ENCODE measurements at places on chromosomes 5 and 9.

GRCh38 chr5:147949711-147950573 is 43.6 kb upstream of the C5orf46 start:
- DNase-seq, result peak; percentile 18

GRCh38 chr5:81606150-81606549 is 144.7 kb downstream of the SSBP2 start:
- DNase-seq, result no peak

- DNase-seq, result no peak
Observed at GRCh38 chr9:129832982-129833381, 2.1 kb downstream of the C9orf78 start.

GRCh38 chr9:122051351-122052321 is 41.5 kb downstream of the TTLL11 start:
- peak; percentile 81 for DNase-seq

DNA sequence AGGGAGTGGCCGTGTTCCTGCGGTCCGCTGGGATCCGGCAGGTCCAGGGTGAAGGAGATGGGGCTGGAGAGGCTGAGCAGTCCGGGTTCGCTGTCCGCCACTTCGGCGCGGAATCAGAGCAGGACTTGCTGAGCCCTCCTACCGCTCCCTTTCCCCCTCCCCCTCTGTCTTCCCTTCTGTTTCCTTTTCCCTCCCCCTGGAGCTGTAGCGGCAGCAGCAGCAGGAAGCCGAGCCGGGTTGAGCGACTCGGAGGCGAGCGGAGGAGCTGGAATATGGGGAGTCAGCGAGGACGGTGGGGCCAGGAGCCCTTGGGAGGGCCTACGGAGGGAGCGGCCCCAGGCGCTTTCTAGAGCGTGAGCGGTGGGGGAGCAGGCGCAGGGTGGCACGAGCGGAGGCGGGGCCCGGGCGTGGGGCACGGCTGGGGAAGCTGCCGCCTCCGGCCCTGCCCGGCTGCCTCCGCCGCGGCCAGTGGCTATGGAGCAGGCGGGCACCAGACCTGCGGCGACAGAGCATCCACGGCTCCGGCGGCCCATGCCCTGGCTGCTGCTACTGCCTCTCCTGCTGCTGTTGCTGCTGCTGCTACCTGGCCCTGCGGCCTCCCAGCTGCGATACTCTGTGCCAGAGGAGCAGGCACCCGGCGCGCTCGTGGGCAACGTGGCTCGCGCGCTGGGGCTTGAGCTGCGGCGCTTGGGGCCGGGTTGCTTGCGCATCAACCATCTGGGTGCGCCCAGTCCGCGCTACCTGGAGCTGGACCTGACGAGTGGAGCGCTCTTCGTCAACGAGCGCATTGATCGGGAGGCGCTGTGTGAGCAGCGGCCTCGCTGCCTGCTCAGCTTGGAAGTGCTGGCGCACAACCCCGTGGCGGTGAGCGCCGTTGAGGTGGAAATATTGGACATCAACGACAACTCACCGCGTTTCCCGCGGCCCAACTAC is at the start of gene PCDHAC2:
TSS of gene PCDHAC2 (plus strand) at position 184 of the 933 bp plus-strand sequence. CDS start at position 475, 291 bp downstream.
- DNase-seq, result peak; percentile 51

DNA sequence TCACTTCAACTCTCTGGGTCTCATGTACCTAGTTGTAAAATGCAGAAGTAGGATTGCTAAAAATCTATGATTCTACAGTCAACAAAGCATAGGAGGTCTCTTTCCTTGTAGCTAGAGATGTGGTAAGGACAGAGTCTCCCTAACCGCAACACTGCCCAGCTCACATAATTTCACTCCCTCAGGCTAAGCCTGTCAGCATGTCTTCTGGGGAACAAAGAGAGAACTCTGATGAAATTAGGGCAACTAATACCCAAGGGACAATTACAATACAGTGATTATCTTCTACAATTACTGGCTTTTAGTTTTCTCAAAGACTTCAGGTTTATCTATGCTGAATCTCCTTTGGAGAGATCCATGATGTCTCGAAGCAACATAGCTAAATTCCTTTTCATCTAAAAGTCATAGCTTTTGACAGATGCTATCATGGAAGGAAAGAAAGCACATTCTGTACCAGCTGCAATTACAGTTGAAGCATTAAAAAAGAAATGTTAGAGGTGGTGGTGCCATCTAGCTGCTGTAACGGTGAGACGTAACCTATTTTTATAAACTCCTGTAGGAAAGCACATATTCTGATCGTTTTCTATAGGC is 141.1 kb upstream of the TARS1 start:
- DNase-seq, result peak; percentile 73

- no peak for DNase-seq
Observed at GRCh38 chr9:137955586-137955985, 78.0 kb downstream of the CACNA1B start.

GRCh38 chr5:137498301-137498735 is 808 bp downstream of the SPOCK1 start:
- DNase-seq, result peak; percentile 12

GRCh38 chr9:16925426-16925825 is 55.0 kb upstream of the BNC2 start:
- peak; percentile 53 for DNase-seq

DNA sequence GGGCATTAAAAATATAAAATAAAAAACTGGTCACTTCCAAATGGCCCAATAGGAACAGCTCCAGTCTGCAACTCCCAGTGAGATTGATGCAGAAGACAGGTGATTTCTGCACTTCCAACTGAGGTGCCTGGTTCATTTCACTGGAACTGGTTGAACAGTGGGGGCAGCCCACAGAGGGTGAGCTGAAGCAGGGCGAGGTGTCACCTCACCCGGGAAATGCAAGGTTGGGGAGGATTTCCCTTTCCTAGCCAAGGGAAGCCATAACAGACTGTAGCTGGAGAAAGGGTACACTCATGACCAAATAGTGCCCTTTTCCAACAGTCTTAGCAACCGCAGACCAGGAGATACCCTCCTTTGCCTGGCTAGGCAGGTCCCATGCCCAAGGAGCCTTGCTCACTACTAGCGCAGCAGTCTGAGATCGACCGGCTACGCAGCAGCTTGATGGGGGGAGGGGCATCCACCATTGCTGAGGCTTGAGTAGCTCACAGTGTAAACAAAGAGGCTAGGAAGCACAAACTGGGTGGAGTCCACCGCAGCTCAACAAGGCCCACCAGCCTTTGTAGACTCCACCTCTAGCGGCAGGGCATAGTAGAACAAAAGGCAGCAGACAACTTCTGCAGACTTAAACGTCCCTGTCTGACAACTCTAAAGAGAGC is 12.7 kb downstream of the RLN1 start:
- DNase-seq, result no peak

GRCh38 chr5:160628619-160628968 is 206.9 kb downstream of the PTTG1 start:
- no peak for DNase-seq

DNA sequence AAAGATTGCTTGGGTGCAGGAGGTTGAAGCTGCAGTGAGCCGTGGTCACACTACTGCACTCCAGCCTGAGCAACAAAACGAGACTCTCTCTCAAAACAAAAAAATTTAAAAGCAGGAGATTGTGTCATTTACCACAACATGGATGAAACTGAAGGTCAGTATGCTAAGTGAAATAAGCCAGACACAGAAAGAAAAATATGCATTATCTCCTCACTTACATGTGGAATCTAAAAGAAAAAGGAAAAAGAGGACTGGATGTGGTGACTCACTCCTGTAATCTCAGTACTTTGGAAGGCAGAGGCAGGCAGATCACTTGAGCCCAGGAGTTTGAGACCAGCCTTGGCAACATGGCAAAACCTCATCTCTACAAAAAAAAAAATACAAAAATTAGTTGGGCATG is 146.8 kb upstream of the DAPK1 start:
- peak; percentile 63 for DNase-seq

Data from fibroblast of skin of scalp (primary cell).